ENCODE measurements at places on chromosomes 7 and 10.

GRCh38 chr7:156378806-156379205, 261.8 kb upstream of the RNF32 start:
- no peak for DNase-seq

DNA sequence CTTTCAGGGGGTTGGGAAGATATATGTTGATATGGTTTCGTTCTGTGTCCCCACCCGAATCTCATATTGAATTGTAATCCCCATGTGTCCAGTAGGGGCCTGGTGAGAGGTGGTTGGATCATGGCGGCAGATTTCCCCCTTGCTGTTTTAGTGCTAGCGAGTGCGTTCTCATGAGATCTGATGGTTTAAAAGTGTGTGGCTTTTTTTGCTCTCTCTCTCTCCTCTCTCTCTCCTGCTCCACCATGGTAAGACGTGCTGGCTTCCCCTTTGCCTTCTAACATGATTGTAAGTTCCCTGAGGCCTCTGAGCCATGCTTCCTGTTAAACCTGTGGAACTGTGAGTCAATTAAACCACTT, 68.4 kb upstream of the PDZD8 start:
- DNase-seq = no peak

DNA sequence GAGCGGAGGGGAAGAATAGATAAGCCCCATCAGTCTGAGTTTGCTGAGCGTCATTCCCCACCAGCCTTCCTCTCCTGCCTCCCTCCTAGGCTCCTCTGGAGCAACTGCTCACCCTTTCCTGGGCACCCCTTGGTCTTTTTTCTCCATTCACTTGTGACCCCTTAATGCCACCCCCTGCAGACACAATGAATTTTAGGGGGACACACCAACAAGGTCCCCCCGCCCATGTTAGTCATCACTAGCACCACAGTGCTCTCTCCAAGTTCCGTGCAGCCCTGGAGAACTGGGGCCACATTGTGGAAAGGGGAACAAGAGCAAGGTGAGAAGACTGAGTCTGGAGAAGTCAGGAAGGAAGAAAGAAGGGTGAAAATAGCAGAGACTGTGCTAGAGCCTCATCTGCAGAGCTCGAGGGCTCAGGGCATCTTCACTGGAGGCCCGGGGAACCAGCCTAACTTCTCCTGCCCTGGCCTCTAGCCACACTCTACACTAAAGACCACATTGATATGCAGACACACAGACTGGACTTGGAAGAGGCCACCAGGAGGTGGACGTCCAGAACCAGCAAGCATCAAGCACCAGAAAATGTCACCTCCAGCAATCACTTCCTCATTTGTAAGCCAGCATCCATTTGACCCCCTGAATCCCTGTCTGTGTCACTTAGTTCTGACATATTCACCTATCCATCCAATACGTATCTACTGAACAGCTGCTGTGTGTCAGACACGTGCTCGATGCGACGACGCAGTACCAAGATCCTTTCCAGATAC, 17.5 kb downstream of the RGR start:
- DNase-seq = no peak

GRCh38 chr10:2921956-2922680, 145.2 kb upstream of the PFKP start:
- no peak for DNase-seq

DNA sequence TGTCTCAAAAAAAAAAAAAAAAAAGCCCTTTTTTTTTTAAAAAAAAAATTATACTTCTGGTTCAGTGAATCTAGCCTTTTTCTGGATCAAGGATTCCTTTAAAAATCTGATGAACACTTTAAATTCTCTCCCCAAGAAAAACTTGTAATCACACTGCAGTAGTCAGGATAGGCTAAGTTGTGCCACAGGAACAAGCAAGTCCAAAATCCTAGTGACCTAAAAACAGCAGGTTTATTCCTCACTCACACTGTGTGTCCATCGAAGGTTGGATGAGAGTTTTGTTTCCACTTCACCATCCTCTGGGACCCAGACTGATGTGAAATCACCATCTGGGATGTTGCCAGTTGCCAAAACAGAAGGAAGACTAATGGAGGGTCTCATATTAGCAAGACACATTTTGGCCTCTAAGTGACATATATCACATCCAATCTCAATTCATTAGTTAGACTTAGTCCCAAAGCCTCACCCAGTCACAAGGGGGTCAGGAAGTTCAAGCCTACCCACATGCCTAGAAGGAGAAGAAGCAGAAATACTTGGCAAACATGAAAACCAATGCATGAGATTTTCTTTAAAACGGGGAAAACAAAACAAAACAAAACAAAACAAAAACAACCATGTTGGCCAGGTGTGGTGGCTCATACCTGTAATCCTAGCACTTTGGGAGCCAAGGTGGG, 32.7 kb downstream of the CYP17A1 start:
- DNase-seq = no peak

DNA sequence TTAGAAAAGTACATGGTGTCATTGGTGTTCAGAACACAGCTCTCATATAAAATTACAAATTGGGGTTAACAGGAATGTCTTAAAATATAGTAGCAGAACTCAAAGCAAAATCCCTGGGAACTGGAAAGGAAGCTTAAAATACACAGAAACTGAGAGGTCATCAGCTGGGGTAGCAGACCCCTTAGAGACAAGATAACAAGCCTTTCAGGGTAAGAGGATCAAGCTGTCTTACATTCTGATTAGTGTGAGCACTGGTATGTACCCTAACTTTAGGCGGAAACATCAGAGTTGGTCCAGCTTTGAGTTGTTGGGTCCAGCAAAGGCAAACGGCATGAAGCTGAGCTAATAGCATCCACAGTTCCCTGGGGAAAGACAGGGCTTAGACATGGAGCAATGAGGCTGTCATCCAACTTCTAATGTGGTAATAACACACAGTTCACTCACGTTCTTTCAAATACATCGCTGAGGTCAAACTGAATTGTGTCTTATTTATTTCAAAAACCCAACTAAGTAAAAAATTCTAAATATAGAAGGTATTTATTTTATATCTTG, 32.6 kb downstream of the ARHGAP21 start:
- DNase-seq = no peak

DNA sequence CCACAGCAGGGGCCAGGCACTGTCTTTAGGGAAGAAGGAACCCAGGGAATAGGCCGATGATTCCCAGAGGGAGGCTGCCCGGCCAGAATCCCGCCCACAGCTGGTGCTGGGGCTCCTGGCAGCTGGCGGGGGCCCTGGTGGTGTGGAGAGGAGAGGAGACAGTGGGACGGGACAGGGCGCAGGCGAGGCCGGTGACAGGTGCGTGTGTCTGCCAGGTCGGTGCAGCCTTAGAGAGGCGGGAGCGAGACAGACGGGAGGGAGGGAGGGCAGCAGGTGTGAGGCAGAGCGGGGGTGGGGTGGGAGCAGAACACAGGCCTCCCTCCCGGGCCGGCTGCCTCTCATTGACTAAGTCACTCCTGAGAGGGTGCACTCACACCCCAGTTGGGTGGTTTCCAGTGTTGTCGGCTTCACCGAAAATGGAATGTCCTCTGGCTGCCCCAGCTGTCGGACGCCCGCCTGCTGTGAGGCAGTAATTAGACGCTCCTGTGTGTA, 55.2 kb downstream of the ELFN1 start:
- peak; percentile 99 for DNase-seq

- no peak for DNase-seq
Measured at GRCh38 chr10:61910894-61911293, 9.4 kb downstream of the ARID5B start.

- DNase-seq = no peak
Measured at GRCh38 chr10:122490268-122490667, 28.9 kb downstream of the HTRA1 start.

- DNase-seq = no peak
Measured at GRCh38 chr10:23417254-23417653, 21.6 kb upstream of the OTUD1 start.

Data from NCI-H524 (cell line).